ENCODE measurements at places on chromosomes 1 and 21.

DNA sequence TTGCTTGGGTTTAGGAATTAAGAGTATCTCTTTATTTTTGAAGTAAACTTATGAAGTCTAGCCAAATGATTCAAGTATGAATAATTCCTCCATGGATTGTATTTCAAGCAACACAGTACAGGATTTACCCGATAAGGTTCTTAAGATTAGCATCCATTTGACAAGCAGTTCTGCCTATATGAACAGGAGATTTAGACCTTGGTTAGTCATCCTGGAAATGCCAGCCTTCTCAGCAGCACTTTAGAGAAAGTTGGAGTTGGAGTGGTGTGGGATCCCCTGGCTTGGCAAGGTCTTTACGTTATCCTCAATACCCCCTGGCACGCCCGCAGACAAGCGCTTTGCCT is 1.6 kb downstream of the BCAR3 start:
- DNase-seq, result no peak

GRCh38 chr1:35725596-35725995 is 6.9 kb upstream of the C1orf216 start:
- no peak for DNase-seq

DNA sequence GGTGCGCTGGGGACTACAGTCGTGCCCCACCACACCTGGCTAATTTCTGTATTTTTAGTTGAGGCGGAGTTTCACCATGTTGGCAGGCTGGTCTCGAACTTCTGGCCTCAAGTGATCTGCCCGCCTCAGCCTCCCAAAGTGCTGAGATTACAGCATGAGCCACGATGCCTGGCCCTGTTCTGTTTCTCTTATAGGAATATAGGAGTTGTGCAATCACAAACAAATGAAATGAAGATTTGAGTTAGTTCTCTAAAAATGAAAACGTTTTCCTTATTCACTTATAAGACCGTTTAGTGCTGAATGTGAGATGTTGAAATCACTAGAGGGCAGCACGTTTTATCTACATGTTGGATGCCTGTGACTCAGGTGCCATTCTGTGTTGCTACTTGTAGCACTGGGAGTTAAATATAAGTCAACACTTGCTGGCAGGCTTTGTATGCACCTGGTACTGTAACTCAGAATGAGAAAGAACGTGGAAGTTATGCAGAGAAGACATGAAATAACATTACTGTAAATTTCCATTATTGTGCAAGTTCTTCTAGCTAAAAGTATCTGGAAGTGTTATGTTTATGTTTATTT is 45.8 kb downstream of the MIGA1 start:
- no peak for DNase-seq

DNA sequence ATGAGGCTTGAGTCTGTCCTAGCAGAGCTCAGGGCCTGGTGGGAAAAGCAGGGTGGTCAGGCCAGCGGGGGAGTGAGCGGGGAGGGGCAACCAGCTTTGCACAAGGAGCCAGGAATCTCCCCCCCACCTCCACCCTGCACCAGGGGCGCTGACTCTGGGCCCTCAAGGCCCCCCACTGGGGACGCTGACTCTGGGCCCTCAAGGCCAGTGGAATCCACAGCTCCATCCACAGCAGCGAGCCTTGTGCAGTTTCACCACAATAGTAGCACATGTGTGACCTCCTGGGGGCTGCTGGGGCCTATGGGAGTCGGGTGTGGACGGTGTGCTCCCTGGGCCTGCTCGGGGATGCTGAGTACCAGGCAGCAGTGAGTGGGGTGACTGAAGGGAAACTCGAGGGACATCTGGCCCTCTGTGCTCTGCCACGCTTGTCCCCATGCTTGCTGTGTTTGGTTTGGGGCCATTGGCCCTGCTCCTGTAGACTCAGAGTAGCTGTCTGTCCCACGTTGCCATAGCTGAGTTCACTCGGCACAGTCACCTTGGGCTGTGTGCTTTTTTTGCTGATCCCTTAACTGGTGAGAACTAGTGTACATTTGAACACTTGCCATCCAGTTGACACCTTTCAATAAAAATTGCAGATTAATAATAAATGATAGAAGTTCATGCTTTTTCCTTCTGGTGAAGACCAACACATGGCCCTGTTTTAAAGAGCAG is 89.2 kb downstream of the ADARB1 start:
- no peak for DNase-seq

- no peak for DNase-seq
Measured at GRCh38 chr1:245411245-245412036, 256.7 kb downstream of the KIF26B start.

All from activated T-cell treated with anti-CD3 and anti-CD28 coated beads, Interleukin-2, amount 50 U/mL, for 4 hours (primary cell).